Kidney capillary endothelial cell (primary cell): ENCODE measurements at places on chromosomes 16 and 17.

- no peak for DNase-seq
Measured at GRCh38 chr17:80596760-80597608, 52.3 kb downstream of the RPTOR start.

GRCh38 chr16:15521758-15522509 lies 87.5 kb downstream of the BMERB1 start:
- no peak for DNase-seq

- DNase-seq = no peak
Measured at GRCh38 chr16:78175287-78175686, 75.8 kb downstream of the WWOX start.

DNA sequence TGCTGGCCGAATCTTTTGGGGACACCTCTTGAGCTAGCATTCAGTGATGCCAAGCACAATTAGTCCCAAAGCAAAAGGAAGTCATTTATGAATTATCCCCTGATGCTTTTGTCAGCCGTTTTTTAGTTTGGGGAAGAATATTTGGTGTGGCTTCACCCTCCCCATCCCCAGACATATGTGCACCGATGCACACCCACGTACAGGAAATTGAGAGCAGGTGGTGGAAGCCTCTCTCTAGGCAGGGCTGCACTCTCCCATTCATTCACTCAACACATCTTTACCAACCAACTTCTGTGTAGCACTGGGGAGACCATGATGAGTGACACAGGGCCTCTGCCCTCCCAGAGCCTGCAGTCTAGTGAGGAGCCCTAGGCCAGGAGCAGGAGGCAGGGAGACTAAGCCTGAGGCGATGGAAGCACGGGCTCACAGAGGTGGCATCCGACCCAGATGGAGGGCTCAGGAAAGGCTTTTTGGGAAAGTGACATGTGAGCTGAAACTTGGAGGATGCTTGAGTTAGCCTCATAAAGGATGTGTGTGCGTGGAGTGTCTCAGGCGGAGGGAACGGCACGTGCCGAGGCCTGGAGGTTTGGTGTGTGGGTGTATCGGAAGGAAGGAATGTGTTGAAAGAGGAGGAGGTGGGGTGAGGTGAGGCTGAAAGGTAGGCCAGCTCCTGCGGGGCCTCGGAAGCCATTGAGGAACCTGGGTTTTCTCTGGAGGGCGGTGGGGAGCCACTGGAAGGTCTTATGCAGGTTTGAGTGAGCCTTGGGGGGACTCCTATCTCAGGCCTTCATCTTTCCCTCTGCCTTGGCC lies 43.8 kb downstream of the PSME3IP1 start:
- DNase-seq = no peak

- peak; percentile 79 for DNase-seq
Measured at GRCh38 chr17:67477687-67478086, 100.6 kb downstream of the PITPNC1 start.

- DNase-seq = no peak
Measured at GRCh38 chr17:14762736-14763479, 462.0 kb downstream of the HS3ST3B1 start.

DNA sequence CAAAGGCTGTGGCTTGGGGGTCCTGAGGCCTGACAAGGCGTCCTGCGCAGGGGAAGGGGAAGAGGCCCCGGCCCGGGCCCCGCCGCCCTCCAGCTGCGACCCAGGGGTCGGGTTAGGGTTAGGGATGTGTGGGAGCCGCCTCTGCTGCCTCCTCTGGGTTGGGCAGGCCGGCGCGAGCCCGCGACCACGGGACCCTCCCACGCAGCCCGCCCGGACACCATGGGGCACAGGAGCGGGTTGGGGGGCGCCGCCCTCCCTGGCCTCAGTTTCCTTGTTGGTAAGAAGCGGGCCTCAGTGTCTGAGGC lies 386 bp downstream of the CIAO3 start:
- no peak for DNase-seq

- DNase-seq = peak; percentile 81
Measured at GRCh38 chr16:85010931-85011845, at the start of gene ZDHHC7. TSS of gene ZDHHC7 (minus strand) at chr16:85011535. CDS start at chr16:84990618, 20,917 bp downstream.

- no peak for DNase-seq
Measured at GRCh38 chr17:82449131-82449882, 1.2 kb downstream of the CYBC1 start.

DNA sequence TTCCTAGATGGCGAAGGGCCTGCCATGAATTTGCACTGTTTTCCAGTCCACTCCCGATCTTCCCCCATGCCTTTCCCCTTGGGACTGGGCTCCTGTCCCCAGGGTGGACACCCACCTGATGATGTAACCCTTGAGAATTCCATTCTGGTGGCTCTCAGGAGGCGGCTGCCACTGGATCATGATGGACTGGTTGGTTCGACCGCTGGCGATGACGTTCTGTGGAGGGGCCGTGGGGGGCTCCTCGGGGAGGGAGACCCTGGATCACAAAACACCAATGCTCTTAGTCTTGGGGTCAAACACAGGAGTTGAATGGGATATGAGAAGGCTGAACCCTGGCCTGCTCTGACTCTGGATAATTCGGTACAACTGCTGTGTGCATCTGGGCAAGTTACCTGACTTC lies 107.2 kb upstream of the CDC42EP4 start:
- DNase-seq = no peak

DNA sequence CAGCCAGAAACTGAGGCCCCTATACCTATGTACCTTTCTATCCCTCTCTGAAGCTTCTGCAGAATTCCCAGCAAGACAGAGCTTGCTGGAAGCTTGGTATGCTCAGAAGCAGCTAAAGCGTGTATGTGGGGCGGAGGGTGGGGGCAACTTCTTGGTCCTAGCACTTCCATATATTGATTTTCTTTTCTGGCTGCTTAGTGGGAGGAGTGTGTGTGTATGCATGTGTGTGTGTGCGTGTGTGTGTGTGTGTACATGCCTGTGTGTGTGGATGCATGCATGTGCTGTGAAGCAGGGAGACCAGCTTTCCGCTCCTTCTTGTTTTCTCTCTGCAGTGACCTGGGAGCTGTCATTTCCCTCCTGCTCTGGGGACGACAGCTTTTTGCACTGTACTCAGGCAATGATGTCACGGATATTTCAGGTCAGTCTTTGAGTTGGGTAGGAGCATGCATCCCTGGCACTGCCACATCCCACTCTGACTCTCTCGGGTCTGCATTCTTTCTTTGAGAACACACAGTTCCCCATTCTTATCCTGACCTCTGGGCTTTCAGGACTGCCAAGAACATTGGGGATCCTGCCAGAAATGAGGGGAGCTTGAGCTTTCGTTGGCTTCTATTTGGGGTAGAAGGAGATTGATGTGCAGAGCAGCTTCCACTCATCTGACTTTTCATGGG lies 10.7 kb downstream of the HPR start:
- DNase-seq = no peak

- no peak for DNase-seq
Measured at GRCh38 chr17:740240-741017, 8.0 kb downstream of the TLCD3A start.

DNA sequence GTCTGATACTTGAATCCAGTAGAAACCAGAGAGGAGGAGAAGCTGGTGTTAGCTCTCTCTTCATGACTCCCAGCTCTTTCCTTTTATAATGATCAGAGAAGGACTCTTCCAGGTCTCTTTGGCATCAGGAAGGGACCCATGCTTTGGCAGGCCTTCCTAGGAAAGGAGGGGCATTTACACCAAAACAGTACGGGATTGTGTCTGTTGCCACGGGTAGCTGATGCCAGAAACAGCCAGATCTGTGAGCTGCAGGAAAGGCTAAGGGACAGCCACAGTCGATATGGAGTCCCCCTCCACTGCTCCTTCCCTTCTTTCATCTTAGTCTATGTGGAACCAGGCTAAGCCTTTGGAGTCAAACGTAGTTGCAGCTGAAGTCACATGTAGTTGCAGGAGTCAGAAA lies 9.3 kb downstream of the CEP295NL start:
- DNase-seq = no peak

GRCh38 chr17:50938821-50939541 lies 72.8 kb upstream of the TOB1 start:
- DNase-seq = no peak

DNA sequence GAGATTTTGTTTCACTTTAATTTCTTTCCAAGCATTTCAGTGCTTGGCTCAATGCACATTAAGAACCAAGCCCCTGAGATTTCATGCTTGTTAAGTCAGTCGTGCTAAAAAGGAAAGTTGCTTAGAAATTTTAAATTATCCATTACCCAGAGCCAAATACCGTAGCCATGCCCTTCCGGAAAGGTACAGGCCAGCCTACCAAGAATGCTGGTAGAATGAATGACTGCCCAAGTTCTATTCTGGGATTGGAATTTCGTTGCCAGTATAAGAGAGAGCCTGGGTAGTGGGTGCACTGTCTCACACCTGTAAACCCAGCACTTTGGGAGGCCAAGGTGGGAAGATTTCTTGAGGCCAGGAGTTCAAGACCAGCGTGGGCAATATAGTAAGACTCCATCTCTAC lies 194.0 kb downstream of the KATNIP start:
- DNase-seq = no peak

DNA sequence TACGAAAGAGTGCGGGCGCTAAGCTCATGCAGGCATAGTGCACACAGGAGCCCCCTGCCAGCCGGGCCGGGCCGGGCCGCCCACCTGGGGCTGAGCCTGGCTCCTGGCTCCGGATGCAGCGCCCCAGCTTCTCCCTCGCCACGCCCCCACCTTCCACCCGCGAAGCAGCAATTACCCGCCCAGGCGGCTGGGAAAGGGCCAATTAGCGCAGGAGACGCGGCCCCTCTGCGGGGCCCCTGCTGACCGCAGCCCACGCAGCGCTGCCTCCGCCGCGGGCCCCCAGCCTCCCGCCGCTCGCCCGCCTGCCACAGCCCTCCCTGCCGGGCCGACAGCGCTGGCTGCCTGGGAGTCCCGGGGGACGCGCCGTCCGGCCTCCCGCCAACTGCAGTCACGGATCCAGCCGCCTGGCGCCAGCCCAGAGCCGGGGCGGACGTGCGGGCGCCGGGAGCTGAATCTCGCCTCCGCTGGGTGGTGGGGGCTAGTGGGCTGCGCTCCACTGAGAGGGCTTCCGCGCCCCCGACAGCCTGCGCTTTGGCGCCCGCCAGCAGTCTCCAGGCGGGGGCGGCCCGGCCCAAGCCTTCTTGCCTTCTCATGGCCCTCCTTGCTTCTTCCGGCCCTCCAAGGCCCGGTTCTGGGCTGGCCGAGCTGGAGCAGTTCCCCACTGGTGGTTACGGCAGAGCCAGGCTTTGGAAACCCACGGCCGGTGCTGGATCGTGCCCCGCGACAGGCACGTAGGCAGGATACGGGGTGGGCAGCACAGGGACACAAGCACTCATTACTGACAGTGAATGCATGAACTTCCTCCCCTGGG lies 14.9 kb upstream of the CBFB start:
- DNase-seq = peak; percentile 83

GRCh38 chr17:41972571-41973407 lies 6.2 kb downstream of the CNP start:
- DNase-seq = peak; percentile 9

DNA sequence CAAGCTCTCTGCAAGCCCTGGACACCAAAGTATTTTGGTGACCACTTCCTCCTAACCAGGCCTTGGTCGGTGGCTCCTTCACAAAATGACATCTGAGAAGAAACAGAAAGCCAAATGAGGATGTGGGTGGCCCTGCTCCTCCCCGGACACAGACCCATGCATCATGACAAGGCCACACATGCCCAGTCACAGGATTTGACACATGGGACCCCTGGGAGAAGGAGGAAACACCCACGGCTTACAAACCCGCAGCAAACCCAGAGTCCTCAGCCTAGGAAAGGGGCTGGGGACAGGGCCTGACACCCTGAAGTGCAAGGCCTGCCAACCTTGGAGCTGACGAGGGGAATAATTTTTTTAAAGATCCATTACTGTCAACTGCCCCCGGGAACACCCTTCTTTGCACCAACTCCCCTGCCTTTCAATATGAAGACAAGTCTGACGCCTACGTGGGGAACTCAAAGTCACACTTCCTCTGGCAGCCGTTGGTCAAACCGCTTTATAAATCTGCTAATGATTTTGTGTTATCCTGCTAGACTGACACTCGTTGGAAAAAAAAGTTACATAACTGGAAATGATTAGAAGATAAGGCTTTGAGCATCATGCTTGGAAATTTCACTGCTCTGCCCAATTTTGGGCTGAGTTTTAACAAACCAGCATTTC lies 41.3 kb downstream of the GAS7 start:
- DNase-seq = no peak

- DNase-seq = no peak
Measured at GRCh38 chr16:57711993-57712392, 17.4 kb downstream of the DRC7 start.

DNA sequence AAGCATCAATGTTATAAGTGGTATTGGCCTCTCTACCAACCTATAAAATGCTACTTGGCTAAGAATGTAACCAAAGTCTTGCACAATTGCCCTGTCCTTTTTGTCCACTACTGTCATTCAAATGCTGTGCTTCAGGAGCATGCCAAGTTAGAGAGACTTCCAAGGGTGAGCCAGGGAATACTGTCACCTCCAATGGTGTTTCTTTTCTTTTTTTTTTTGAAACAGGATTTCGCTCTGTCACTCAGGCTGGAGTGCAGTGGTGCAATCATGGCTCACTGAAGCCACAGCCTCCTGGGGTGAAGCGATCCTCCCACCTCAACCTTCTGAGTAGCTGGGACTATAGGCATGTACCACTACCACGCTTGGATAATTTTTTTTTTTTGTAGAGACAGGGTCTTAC lies 43.7 kb upstream of the ERN1 start:
- DNase-seq = no peak

GRCh38 chr16:80462917-80463316 lies 77.9 kb upstream of the DYNLRB2 start:
- DNase-seq = no peak

DNA sequence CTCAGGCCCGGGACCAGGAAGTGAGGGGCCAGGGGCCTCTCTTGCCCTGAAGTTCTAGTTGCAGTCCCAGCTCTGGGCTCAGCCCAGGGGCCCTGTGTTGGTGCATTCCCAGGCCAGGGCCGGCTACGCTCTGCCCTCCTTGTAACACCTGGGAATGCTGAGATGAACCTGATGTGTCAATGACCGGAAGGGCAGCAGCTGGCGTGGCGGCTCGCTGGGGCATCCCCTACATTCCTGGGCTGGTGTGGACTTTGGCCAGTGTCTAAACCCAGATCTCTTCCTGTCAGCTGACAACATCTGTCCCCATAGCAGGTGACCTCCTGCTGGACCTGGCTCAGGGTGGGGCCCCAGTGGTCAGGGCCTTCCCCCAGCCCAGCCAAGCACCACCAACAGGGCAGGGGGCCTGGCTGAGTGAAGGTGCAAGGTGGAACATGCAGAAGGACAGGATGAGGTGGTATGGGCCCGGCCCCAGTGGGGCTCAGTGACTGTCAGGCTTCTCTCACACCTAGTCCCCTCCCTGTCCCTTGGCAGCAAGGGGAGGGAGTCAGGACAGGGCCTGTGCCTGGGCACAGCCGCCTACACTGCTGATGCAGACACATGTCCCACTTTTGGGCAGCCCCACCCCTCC lies 15.9 kb downstream of the FAM83G start:
- DNase-seq = no peak

- DNase-seq = no peak
Measured at GRCh38 chr17:63344383-63344782, 101.7 kb downstream of the CYB561 start.
